HepG2 (cell line): ENCODE measurements at places on chromosomes 3 and 15.

DNA sequence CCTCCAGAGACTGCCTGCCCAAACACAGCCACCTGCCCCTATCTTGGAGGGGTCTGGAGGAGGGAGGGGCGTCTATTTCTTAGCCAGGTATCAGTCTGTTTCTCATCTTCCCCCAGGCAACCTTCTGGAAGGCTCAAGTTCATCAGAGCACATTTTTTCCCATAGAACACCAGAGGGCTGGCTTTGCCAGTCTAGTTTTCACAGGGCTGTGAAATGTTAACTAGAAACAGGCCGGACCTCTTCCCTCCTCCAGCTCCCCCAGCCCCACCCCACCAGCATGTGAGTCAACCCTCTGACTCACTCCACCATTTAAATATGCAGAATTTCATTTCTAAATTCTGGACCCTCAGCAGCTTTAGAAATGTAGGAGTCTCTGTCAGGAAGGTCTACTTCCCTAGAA, 66.9 kb downstream of the SLCO2A1 start:
- DNase-seq, result no peak

GRCh38 chr3:173703771-173704170, 306.2 kb downstream of the NLGN1 start:
- DNase-seq, result no peak

DNA sequence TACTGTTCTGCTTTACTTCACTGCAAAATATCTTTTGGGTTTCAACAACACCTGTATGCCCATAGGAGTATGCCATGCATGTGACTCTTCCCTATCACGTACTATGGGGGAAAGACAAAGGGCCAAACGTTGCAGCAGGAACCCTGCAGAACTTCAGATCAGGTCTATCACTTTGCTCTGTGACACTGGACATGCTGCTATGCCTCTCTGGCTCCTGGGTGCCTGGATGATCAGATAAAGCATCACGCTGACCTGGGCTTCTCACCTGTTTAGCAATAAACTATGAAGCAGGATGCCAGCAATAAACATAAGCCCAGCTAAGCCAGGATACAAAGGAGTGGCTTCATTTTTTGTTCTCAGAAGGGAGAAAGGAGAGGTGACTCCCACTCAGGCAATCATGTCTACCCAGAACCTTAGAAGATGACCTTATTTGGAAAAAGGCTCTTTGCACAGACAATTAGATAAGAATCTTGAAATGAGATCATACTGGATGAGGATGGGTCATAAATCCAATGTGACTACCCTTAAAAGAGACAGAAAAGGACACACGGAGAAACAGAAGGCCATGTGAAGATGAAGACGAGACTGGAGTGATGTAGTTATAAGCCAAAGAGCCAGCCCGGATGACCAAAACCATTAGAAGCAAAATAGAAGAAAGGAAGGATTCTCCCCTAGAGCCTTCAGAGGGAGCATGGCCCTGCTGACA, 19.3 kb downstream of the POMGNT2 start:
- no peak for DNase-seq

GRCh38 chr3:1183320-1184048, 90.7 kb downstream of the CNTN6 start:
- no peak for DNase-seq

DNA sequence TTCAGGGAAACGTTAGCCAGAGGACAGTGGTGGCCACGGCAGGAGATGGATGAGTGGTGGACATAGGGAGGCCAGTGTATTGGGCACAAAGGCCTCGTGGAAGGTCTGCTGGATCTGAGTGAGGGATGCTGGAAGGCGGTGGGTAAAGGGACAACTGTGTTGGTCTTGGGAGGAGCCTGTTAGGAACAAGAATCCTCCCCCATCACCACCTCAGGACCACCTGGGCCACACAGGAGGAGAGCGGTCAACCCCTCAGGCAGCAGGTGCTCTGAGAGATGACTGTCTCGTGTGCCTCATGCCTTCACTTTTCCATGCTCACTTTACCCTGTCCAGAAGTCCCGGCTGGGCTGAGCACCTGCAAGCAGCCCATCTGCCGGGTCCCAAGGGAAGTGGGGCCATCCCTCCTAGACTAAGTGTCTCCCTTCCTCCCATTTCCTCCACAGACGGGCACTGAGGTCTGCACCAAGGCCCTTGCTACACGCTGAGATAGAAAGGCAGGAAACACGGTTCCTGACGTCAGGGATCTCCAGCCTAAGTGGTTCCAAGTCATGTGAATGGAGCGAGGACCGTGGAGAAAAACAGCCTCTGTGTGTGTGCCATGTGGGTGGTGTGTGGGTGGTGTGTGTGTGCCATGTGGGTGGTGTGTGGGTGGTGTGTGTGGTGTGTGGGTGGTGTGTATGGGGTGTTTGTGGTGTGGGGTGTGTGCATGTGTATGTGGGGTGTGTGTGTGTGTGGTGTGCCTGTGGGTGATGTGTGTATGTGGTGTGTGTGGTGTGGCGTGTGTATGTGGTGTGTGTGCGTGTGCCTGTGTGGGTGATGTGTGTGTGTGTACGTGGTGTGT, 47.8 kb upstream of the CTSH start:
- no peak for DNase-seq
